Stimulated activated CD4-positive, alpha-beta T cell treated with anti-CD3 and anti-CD28 coated beads, Interleukin-1b, Interleukin-23, amount 100 ng/mL, for 1 hour (primary cell): ENCODE measurements at places on chromosomes 7 and 10.

GRCh38 chr7:141686074-141686473 lies 15.9 kb downstream of the DENND11 start:
- DNase-seq: no peak

- no peak for DNase-seq
Observed at GRCh38 chr7:39622609-39623008, 763 bp upstream of the RALA start.

DNA sequence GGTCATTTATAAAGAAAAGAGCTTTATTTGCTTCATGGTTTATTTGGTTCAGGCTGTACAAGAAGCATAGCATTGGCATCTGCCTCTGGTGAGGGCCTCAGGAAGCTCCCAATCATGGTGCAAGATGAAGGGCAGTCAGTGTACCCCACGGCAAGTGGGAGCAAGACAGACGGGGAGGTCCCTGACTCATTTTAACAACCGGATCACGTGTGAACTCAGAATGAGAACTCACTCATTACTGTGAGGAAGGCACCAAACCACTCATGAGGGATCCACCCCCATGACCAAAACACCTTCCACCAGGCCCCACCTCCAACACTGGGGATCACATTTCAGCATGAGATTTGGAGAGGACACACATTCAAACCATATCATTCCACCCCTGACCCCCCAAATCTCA lies 15.7 kb upstream of the CRYGN start:
- no peak for DNase-seq

DNA sequence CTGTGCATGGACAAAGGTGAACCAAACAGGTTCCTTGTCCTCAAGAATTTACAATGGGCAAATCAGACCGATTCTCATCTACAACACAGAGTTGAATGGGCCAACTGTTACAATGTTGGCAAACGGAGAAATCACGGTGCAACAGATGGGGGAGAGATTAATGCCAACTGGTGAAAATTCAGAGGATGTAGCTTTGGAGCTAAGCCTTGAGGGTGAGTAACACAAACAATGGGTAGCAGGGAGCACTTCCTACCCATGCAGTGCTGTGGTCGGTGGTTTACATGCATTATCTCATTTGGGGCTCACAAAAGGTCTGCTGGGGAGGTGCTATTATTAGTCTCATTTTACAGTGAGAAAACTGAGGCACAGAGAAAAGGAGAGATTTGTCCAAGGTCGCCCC lies 902 bp upstream of the NFE2L3 start:
- no peak for DNase-seq

DNA sequence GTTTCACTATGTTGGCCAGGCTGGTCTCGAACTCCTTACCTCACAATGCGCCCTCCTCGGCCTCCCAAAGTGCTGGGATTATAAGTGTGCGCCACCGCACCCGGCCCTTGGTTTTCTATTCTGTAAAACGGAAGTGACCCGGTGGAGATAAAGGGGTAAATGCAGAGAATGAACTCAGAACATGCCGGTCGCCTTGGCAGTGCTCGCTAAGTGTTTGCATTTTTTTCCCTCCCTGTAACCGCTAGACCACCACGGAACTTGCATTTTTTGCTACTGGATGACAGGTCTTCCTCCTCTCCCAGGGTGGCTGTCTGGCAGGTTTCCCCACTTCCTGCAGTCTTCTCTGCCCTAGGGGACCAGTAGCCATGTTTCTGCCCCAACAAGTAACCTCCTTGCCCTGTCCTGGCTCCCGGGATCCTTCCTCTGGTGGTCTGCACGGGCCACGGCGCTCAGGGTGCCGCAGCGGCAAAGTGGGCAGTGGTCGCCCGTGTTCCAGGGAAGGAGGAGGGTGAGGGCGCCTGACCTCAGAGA lies 18.8 kb upstream of the GNA12 start:
- no peak for DNase-seq

- DNase-seq: no peak
Observed at GRCh38 chr7:139455789-139456188, 27.7 kb downstream of the KLRG2 start.

- DNase-seq: no peak
Observed at GRCh38 chr7:45295222-45295621, 137.6 kb downstream of the RAMP3 start.
